ENCODE measurements at places on chromosomes 5 and 9. TPM values are rescaled to one million over a fixed set of nuclear protein-coding genes. Genes with fewer than 3 reads are reported as not detected.

- DNase-seq, result no peak
Observed at GRCh38 chr9:103169798-103170197, 174.7 kb downstream of the CYLC2 start.

DNA sequence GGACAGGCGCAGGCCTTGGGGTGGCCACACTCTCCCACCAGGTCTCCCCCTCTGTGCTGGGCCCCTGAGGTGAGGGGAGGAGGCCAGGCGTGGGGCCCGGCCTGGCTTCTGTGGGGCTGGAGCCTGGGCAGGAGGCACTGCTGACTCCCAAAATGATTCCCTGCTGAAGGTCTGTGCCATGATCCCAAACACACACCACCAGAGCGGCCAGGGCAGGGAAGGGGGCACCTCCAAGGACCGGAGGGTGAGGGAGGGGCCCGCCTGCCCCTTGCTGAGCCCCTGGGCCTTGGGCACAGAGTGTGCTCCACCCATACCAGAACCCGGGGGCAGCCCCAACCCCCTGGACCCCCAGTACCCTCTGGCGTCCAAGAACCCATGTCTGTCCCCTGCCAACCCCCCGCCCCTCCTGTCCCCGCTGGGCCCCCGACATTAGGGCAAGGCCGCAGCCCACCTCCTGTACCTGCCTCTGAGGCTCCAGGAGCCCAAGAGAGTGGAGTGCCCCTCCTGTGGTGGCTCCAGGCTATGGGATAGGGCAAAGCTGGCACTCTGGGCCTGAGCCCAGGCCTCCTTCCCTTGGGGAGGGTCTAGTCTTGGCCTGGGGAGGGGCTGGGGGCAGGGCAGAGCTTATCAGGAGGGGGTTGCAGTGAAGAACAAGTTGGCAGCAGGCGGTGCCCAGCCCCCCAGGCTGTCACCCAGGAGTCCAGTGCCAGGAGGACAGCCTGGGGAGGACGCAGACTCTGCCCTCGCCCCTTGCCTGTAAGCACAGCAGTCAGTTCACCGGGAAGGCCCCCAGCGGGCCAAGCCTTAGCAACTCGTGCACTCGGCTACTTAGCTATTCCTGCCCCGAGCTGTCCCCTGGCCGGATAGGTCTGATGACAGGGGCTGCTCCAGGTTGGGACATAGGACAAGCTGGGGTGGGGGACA, 2.6 kb upstream of the EGFL7 start:
- DNase-seq, result no peak

DNA sequence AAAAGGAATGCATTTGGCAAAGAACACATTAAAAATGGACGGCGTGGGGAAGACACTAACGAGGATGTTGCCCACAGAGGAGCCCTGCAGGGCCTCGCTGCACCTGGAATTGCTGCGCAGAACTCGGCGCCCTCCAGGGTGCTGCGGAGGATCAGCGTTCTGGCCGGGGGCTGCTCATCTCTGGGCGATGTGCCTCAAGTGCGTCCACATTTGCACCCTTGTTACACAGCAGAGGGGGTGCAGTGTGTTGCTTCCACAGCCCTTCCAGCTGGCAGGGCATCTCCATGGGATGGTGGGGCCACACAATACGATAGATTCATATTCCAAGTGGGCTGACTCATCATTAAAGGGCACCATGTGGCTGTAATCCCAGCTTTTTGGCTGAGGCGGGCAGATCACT, 63.1 kb downstream of the AK8 start:
- no peak for DNase-seq

DNA sequence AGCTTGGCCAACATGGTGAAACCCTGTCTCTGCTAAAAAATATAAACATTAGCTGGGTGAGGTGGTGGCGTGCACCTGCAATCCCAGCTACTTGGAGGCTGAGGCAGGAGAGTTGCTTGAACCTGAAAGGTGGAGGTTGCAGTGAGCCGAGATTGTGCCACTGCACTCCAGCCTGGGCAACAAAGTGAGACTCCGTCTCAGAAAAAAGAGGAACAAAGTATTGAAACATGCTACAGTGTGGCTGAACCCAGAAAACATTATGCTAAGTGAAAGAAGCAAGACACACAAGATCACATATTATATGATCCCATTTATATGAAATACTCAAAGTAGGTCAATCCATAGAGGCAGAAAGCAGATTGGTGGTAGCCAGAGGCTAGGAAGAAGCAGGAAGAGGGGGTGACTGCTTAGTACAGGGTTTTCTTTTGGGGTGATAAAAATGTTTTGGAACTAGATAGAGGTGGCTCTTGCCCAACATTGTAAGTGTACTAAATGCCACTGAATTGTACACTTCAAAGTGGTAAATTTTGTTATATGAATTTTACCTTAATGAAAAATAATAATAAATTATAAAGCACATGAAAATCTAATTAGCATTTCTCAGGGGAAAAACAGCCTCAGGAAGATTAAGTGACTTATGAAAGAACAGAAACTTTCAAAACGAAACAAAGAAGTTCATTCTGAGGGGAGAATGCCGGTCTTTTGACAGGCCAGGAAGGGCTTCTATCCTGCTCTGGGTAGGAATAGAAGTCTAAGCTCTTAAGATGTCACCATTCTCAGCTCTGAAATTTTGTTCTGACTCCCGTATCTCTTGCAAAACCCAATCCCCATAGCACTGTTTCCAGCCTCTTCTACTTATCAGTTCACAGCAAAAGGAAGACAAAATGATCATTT, 161.1 kb upstream of the TBCA start:
- DNase-seq, result no peak

DNA sequence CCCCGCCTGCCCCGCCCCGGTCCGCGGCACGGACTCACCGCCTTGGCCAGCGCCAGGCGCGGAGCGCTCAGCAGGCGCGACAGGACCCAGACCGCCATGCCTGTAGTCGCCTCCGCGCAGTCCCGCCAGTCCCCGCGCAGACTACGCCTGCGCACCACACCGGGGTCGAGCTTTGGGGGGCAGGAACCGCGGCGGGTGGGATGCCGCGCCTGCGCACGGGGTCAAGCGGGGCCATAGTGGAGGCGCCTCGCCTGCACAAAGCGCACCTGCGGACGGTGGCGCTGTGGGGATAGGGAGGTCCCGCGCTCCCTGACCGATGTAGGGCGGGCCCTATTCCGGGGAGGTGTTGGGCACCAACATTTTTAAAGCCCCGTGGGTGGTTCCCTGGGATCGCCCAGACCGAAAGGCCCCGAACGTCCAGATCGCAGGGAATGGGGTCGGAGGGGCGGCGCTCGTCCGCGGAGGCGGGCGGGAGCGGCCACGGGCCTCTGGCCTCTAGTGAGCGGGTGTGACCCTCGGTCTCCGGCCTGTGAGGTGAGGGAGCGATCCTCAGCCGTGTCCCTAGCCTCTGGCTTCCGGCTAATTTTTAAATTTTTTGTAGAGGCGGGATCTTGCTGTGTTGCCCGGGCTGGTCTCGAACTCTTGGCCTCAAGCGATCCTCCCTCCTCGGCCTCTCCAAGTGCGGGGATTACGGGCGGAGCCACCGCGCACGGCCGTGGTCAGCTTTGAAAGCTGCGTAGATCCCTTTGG, 70.8 kb upstream of the LPCAT1 start:
- DNase-seq, result peak; percentile 93

- no peak for DNase-seq
Observed at GRCh38 chr5:43652537-43653302, 49.7 kb downstream of the NNT start.

PCDHA10 gene
- 0.68 TPM for total RNA-seq

PCDHGA11 gene
- 15.0 TPM for total RNA-seq
